ENCODE measurements at places on chromosomes 2 and 18.

- DNase-seq, result no peak
These were observed 54.5 kb downstream of the TBC1D8 start for GRCh38 chr2:101096619-101097142.

- no peak for DNase-seq
These were observed 32.9 kb upstream of the ITPRID2 start for GRCh38 chr2:181858600-181858999.

- no peak for DNase-seq
These were observed 49.4 kb upstream of the KLHL14 start for GRCh38 chr18:32822197-32822596.

GRCh38 chr2:130883496-130883895, 46.8 kb downstream of the ARHGEF4 start:
- no peak for DNase-seq

DNA sequence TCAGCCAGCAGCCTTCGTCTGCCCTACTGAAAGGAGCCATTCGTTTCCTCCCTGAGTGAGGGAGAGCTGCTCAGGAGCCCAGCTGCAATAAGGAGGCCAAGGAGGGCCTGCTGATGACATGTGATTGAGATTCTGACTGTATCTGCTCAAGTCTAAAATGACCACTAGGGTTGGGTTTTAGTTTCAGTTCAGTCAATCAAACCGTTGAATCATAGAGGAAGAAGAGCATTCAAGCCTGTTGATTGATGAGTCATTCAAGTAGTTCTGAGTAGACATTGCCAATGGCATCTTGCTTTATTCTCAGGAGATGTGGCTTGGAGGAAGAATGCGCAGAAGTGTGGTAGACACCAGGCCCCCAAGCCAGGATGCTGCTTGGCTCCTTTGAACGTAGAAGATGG, 19.9 kb upstream of the BCL2L11 start:
- no peak for DNase-seq

DNA sequence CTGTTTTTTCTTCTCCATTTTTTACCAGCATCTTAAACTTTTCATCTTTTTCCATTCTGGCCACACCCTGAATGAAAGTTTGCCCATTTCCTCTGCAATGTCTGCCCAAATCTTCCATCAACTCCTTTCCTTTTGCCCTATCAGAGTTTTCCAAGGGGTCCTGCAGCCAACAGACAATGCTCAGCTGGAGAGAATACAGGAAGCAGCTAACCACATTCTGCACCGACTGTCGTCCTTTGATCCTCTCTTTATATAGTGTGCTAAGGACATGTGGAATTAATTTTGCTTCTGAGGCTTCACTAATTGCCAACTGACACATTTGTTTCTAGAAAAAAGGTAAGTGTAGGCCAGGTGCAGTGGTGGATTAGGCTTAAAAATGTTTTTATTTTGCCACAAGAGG, 50.5 kb upstream of the DLX2 start:
- DNase-seq, result no peak

DNA sequence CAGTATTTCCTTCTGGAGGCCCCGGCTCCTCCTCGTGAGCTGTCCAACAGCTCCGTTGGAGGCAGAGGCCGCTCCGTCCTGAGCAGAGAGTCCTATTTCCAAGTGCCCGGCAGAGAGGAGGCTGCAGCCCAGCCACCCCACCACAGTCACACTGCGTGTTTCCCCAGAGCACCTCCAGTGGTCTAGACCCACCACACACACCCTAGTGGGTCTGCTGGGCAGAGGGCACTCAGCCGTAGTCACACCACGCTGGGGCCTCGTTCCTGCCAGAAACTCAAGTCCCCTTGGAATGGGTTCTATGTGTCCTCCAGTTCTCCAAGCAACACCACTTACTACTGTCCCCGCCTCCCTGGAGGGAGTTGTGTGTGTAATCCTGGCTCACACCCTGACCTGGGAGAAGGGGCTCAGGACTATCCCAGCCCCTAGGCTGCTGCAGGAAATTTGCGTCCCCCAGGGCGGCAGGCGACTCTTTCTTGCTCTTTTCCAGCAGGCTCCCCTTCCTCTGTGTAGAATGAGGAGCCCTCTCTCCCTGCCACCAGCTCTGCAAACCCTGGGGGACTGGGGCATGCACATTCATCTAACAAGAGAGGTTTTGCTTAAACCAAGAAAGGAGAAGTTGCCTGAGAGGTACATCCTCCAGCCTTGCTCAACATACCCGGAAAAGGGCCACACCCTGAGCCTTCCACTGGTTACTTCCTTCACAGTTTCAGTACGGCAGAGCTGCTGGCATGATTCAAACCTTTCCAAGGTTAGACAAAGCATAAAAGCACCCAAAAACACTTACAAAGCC, 114.1 kb downstream of the NDUFA10 start:
- DNase-seq, result no peak

- peak; percentile 38 for DNase-seq
These were observed 92.8 kb downstream of the MARCHF4 start for GRCh38 chr2:216279459-216279858.

GRCh38 chr18:22214731-22215528, 45.5 kb downstream of the GATA6 start:
- peak; percentile 17 for DNase-seq

- DNase-seq, result peak; percentile 35
These were observed 202.1 kb upstream of the RND3 start for GRCh38 chr2:150689590-150689989.

- no peak for DNase-seq
These were observed 21.0 kb downstream of the DNAH6 start for GRCh38 chr2:84537251-84537650.

GRCh38 chr18:3660739-3661515, 211.0 kb downstream of the TGIF1 start:
- no peak for DNase-seq

GRCh38 chr2:127589358-127589757, 53.9 kb downstream of the MYO7B start:
- no peak for DNase-seq

- DNase-seq, result no peak
These were observed 2.9 kb downstream of the AGPS start for GRCh38 chr2:177395351-177396065.

DNA sequence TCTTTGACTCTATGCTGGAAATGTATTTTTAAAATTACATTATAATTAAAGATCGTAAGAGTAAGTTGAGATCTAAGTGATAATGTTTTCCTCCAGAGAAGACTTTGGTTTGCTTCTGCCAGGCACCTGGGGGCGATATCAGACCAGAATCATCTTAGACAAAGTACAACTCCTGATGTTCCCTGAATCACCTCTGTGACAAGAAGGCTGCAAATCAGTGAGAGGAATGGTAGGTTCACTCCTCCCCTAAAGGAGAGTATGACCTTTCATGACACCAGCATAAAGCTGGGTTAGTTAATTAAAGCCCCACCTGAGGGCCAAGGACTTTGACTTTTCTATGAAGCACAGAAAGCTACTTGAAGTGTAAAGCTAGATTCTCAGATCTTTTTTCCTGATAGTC, 114.4 kb upstream of the DTNA start:
- peak; percentile 21 for DNase-seq

GRCh38 chr2:31318361-31319336, 84.7 kb downstream of the EHD3 start:
- peak; percentile 89 for DNase-seq

GRCh38 chr2:99442837-99443236, 47.0 kb downstream of the REV1 start:
- DNase-seq, result no peak

DNA sequence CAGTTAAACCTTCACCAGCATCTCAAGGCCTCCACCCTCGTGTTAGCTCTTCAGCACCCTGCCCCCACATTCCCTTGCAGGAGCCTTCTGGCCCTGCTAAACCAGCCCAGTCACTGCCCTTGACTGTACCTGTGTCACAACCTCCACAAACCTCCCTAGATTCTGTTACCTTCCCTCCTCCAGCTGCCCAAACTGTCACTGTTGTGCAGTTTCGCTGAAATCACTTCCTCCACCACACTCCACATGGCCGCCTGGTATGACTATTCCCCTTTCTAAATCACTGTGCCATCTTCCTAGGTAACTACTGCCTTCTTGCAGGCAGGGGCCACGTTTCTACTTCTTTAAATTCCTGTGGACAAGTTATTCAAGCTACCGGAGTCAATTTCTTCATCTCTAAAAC, 160.2 kb downstream of the GALNT14 start:
- no peak for DNase-seq

GRCh38 chr2:215137741-215138340, 585 bp downstream of the ABCA12 start:
- peak; percentile 23 for DNase-seq

DNA sequence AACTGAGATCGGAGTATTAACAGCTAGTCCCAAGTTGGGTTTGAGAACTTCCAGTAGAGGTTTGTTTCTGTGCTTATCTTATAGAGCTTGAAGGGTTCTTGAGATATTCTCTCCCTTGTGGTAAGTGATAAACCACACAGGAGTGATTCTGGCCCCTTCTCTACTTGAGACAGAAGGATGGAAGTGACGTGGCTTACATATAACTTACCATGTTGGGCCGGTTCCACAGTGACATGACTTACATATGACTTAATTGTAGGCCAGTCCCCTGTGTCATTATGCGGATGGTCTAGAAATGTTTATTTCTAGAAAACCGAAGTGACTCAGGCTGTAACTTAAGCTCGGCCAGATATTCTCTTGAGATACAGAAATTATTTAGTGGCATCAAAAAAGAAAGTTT, 62.7 kb downstream of the TRAPPC12 start:
- no peak for DNase-seq

DNA sequence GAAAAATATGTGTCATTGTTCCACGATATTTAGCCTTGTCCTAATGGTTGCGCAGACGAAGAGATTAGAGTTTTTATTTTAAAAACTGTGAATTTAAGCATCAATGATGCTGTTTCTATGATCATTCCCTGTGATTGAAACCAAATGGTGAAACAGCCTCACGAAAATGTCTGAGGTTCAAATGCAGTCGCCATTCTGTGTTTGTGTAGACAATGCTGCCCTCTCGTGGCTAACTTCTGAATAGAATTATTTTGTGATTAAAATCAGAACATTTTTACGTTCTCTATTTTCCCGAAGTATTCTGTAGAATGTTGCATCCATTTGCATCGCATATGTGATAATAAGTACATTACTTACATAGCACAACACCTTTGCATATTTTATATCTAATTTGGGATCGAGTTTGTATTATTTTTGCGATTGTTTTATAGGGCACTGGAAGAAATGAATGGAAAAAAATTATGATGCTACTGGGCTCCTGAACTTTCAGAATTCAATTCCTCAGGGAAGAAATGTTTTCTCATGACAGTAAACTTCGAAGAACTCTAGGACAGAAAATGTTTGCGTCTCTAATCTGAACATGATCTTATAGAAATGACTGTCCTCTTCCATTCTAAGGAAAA, 54.8 kb upstream of the CREB1 start:
- peak; percentile 67 for DNase-seq

DNA sequence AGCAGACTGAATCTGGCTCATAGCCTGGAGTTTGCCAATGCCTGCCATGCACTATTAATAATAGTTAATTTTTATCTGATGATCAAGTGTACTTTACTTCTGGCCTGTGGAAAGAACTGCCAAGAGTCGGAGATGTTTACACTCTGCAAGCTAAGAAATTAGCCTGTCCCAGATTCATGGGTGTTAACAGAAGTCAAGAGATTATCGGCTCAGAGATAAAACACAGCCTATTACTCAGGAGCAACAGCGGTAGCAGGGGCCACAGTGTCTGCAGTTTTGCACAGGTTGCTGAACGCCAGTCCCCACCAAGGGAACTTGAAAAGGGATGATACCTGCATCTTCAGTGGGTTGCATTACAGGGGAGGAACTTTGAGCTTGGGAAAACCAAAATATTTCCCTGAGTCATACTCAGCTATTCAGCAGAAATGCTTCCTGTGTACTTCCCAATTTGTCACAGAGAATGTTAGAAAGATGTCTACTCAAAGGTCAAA, 4.3 kb upstream of the ADI1 start:
- DNase-seq, result peak; percentile 40

DNA sequence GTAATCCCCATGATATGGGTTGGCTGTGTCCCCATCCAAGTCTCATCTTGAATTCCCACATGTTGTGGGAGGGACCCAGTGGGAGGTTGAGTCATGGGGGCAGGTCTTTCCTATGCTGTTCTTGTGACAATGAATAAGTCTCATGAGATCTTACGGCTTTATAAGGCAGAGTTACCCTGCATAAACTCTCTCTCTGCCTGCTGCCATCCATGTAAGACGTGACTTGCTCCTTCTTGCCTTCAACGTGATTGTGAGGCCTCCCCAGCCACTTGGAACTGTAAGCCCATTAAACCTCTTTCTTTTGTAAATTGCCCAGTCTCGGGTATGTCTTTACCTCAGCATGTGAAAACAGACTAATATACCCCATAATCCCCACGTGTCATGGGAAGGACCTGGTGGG, 61.9 kb upstream of the LDAH start:
- DNase-seq, result no peak

DNA sequence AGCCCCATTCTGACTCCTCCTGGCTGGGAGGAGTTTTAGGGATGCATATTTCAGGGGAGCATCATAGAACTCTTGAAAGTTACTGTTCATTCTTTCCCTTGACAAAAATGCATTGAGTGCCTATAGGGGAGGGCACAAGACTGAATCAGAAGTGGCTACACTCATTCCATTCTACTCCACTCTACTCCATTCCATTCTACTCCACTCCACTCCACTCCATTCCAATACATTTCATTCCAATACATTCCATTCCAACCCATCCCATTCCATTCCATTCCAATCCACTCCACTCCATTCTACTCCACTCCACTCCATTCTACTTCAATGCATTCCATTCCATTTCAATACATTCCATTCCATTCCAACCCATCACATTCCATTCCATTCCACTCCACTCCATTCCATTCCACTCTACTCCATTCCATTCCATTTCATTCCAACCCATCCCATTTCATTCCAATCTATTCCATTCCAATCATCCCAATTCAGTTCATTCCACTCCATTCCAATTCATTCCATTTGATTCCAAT, 110.8 kb downstream of the LOXHD1 start:
- DNase-seq, result peak; percentile 3

- DNase-seq, result no peak
These were observed 3.3 kb downstream of the TRIM54 start for GRCh38 chr2:27285481-27285880.

DNA sequence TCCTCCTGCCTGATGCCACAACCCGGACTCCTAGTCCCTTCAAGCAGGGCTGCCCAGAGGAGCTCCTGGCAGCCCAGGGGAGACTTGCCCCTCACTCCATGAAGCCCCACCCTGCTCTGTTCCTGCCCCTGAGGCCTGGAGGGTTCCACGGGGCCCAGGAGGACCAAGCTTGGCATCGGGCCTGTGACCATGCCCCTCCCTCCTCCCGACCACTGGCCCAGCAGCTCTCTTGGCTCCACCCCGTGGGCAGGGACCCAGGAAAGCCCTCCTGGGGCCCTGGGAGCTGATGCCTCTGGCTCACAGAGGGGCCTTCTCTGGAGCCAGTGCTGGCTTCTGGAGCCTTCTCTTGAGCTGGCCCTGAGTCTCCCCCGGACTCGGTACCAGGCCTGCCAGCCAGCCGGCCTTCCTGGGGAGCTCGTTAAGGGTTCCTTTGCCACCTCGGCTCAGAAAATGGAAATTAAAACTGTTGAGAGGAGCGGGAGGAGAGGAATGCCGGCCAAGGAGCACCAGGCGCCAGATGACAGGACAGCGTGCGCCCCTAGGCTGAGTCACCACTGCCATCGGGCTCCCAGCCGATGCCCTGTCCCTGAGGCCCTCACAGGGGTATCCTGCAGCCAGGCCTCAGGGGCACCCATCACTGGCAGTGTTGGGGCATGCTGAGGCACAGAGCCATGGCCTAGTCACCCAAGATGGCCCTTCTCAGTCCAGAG, 40.6 kb upstream of the SNED1 start:
- DNase-seq, result peak; percentile 19

Data from fibroblast of skin of right quadriceps (primary cell).